ENCODE measurements at places on chromosomes 16 and 17.

DNA sequence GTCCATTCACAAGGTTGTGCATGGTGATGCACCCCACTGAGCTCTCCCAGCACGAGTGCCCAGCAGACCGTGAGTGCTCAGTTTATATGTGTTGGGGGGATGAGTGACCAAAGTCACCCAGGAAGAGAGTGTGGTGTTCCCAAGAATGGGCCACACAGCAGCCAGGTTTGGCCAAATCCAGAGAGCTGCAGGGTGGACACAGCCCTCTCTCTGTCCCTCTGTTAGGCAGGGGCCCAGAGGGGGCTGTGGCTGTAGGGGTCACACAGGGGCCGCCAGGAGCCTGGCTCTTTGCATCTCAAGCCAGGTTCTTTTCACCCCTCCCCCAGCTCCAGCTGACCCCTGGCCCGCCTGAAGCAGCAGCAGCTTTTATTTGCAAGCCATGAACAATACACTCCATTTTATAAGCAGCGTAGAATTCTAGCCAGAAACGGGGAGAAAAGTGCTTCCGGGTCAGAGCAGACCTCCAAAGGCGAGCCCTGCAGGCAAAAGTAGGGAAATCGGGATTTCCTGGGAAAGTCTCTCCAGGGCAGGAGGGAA is 13.3 kb downstream of the COTL1 start:
- DNase-seq = no peak

DNA sequence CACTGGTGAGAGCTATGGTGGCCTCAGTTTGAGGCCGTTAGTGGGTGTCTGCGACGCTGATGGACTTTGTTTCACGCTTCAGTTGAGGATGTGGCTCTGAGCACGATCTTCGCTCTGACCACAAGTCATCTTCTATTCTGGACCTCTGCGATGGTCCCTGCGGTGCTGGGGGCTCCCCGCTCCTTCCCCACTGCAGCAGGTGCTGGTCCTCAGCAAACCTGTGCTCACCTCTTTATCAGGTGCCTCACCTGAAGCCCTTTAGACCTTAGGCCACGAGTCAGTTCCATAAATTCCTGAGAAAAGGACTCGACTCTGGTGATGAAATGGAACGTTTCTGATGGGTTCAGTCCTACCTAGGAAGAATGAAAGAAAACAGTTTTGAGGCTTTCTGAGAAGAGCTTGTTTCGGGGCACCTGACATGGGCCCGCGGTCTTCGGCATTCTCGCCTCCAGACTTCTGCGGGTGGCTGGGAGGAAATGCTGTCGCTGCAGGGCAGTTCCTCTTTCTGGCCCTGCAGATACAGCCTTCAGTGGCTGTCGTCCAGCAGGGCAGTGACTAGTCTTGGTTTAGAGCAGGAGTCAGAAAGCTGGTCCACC is 4.7 kb downstream of the KCTD5 start:
- DNase-seq = peak; percentile 94

DNA sequence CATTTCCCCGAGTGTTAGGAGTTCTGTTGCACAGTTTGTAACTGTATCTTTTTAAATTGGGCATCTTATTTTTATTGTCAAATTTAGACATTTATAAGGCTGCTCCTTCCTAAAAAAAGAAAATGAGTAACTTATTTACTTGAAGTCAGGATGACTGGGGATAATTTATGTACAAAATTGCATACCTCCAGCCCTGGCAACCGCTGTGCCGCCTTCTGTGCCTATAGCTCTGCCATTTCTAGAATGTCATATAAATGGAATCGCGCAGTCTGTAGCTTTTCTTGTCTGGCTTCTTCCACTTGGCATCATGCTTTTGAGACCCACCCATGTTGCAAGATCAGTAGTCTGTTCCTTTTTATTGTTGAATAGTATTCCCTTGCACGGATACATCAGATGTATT is 29.0 kb upstream of the GAA start:
- no peak for DNase-seq

GRCh38 chr17:55274355-55275255 is 9.8 kb downstream of the HLF start:
- DNase-seq = no peak

DNA sequence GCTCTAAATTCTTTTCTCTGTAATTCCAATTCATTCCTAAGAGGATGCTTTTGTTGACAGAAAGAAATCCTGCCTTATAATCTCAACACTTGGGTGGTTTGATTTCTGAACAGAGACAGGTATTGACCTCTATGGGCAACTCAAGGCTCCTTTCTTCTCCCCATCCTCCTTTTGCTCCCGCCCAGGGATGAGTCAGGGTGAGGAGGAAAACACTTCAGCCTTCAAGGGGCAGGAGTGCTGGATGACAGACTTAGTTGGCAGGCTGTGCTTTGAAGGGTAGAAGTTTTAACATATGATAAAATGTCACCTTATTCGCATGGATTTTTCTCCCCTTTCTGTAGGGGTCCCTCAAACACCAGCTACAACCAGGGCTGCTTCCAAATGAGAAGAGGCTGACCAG is 16.7 kb upstream of the TOM1L1 start:
- DNase-seq = no peak

DNA sequence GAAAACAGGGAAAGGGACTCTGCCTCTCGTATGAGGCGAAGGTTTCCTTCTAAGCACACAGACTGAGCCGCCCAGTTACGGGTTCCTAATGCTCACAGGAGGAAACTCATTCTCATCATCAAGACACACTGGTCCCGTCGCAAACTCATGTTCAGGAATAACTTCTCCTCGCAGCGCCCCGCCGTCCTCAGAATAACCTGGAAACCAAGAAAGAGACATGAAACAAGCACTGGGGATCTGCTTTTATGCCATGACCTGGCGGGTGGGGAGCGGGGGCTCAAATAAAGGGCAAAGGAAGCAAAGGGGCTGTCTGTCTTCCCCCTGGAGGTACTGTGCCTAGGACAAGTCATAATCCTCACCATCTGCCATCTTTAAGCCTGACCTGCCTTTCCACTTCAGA is 31.3 kb downstream of the WIPI1 start:
- no peak for DNase-seq

GRCh38 chr17:12928736-12929135 is 89.1 kb downstream of the ELAC2 start:
- DNase-seq = no peak
